ENCODE measurements at places on chromosomes 3 and 15.

DNA sequence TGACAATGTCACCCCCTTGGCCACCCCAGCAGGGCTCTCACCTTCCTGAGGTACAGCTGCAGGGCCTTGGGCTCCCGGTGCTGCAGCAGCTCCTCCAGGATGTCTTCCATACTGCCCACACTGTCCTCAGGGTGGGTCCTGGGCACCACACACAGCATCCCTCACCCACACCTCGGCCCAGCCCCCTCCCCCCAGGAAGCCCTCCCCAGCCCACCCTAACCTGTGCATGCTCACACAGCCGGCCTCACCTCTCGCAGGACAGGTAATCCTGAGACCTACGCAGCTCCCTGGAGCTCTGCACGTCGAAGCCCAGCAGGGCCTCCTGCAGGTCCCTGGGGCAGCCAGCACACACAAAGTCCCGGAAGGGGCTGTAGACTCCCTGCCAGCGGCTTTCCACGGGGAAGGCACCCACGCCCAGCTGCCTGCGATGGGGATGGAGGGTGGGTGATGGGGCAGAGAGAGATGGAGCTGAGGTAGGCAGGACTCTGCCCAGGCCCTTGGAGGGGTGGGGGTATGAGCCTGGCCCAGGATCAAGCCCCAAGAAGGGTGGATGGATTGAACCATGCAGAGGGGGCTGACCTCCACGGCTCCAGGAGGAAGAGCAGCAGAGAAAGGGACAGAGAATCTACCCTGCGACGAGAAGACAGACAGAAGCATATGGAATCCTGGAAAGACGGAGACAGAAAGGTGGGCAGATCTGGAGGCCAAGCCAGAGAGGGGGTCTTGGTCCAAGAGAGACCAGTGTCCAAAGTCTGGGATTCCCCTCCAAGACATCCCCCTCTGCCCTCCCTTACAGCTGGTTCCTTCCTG lies 16.7 kb downstream of the ALS2CL start:
- ATAC-seq, result no peak

DNA sequence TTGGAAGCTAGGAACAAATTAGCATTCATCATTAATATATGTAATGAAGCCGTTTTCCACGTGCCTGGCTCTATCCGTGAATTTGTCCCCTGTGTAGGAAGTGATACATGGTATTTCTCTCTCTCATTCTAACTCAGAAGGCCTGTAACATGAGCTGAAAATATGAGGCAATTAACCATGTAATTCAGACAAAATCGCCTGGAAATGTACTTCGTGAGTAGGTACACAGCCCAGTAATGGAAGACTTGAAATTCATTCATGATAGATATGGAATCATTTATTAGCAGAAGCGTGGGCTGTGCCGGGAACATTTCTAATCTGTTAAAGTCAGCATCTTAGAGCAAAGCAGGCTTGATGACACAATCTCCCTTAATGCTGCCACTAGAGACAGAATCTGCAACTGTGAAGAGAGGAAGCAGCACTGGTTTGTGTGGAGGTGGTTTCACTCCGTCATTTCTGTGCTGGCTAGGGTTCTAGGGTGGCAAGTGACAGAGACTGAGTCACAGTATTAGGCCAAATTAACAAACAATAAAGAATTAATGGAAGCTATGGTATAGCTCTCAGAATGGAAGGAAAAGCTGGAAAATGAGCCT lies 225.0 kb upstream of the PROK2 start:
- ATAC-seq, result no peak

- ATAC-seq, result no peak
Observed at GRCh38 chr3:182692021-182692420, 101.3 kb upstream of the ATP11B start.

DNA sequence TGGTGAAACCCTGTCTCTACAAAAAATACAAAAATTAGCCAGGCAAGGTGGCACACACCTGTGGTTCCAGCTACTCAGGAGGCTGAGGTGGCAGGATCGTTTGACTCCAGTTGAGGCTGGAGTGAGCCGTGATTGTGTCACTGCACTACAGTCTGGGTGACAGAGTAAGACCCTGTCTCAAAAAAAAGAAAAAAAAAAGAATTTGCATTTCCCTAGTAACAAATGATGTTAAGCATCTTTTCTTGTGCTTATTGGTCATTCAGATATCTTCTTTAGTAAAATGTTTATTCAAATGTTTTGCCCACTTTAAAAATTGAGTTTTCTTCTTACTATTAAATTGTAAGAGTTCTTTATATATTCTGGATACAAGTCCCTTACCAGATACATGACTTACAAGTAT lies 48.7 kb downstream of the NFKBIZ start:
- ATAC-seq, result no peak

DNA sequence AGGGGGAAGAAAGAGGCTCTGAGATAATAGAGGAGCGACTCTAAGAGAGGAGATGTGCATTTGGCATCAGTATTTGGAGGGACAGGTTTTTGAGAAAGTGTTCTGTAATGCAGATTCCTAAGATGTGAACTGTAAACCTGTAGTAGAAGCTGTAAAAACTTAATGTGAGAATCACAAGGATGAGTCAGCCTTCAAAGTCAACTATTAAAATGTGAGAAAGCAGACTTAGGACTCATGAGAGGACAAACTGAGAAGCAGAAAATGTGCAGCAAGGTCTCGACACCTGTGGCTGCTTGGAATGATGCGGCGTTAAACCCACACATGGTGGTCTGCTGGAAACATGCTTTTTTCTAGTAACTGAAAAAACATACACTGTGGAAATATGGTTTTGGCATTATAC lies 36.0 kb downstream of the USP13 start:
- no peak for ATAC-seq

- no peak for ATAC-seq
Observed at GRCh38 chr3:58351920-58352319, 19.2 kb downstream of the PXK start.

GRCh38 chr15:40348474-40348870 lies 2.4 kb upstream of the PHGR1 start:
- ATAC-seq, result no peak

- ATAC-seq, result no peak
Observed at GRCh38 chr3:173819368-173819767, 421.8 kb downstream of the NLGN1 start.

Measured in esophagus mucosa (tissue), 1 donor.